ENCODE measurements at places on chromosomes 11 and 22. TPM values are rescaled to one million over a fixed set of nuclear protein-coding genes. Genes with fewer than 3 reads are reported as not detected.

- H3K36me3 ChIP-seq, result peaks cover 18% of the 10 kb centered on the region
- H3K27ac ChIP-seq, result peak overlapping the region; percentile 74
- H3K4me3 ChIP-seq, result no peak overlapping the region
Observed at GRCh38 chr22:29503811-29504372, 23.9 kb downstream of the NEFH start.

Gene KRTAP5-4
- not detected for total RNA-seq

Gene ACTN3
- total RNA-seq, result 189 TPM

DNA sequence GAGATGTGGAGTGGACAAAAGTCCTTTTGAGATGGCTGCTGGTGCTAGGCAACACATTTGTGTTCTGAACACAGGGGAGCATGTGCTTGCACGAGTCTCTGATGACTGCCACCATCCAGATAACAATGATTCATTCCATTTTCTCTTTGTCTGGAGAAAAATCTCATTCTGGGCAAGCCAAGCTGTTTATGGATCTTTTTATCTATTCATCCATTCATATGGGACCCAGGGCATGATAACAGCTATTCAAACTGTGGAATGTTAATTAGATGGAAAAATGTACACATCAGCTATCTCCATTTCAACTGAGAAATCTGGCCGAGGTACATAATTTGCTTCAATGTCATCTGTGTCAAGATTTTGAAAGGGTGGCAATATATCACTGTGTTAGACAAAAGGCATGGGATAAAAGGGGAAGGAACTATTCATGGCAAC lies 117.5 kb upstream of the ZBED5 start:
- no peak for DNase-seq
- H3K4me1 ChIP-seq, result no peaks in the 10 kb centered on the region
- no peaks in the 10 kb centered on the region for H3K27me3 ChIP-seq
- H3K36me3 ChIP-seq, result no peaks in the 10 kb centered on the region

DNA sequence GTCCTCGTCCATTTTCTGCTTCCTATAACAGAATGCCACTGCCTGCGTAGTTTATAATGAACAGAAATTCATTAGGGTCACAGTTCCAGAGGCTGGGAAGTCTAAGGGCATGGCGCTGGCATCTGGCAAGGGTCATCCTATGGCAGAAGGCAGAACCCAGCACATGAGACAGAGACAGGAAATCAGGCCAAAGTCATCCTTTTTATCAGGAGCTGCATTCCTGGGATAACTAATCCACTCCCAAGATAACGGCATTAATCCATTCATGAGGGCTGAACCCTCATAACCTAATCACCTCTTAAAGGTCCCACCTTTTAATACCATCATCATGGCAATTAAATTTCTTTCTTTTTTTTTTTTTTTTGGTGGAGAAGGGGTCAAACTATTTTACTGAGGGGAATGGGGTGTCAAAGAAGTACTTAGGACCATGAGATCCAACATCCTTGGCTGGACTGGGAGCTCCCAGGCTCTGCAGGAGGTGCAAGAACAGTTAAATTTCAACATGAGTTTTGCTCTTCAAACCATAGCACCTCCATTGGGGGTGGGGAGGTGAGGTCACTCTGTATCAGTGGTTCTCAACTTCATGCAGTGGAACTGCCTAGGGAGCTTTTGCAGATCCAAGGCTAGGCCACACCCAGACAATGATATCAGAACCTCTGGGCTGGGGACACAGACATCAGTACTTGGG lies 4.4 kb downstream of the TMEM109 start:
- H3K4me1 ChIP-seq, result peaks cover 2% of the 10 kb centered on the region
- peaks cover 20% of the 10 kb centered on the region for H3K36me3 ChIP-seq
- H3K4me3 ChIP-seq, result no peak overlapping the region
- no peaks in the 10 kb centered on the region for H3K27me3 ChIP-seq
- H3K27ac ChIP-seq, result no peak overlapping the region
- no peak for DNase-seq

- no peaks in the 10 kb centered on the region for H3K4me1 ChIP-seq
- H3K27me3 ChIP-seq, result no peaks in the 10 kb centered on the region
- no peaks in the 10 kb centered on the region for H3K36me3 ChIP-seq
Observed at GRCh38 chr11:128201009-128201408, 386.3 kb downstream of the ETS1 start.

DNA sequence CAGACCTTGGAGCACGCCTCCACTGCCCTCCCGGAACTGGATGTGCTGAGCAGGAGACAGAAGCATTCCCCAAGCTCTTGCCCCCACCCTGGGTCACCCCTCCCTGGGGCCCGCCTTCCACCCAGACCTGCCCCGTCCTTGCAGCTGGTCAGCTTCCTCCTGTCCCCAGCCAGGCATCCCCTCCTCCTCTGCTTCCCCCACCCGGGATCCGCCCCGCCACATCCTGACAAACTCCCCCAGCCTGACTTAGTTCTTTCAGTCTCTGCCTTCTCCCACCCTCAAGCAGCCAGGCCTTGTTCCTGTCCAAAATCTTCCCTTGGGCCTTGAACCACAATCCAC lies 1.1 kb upstream of the PLXNB2 start:
- H3K27ac ChIP-seq, result peak overlapping the region; percentile 83
- H3K36me3 ChIP-seq, result no peaks in the 10 kb centered on the region
- DNase-seq, result no peak
- H3K4me1 ChIP-seq, result peaks cover 36% of the 10 kb centered on the region

GRCh38 chr11:83970061-83970671 lies 684.0 kb upstream of the CCDC90B start:
- no peak overlapping the region for H3K4me3 ChIP-seq
- DNase-seq, result no peak

DNA sequence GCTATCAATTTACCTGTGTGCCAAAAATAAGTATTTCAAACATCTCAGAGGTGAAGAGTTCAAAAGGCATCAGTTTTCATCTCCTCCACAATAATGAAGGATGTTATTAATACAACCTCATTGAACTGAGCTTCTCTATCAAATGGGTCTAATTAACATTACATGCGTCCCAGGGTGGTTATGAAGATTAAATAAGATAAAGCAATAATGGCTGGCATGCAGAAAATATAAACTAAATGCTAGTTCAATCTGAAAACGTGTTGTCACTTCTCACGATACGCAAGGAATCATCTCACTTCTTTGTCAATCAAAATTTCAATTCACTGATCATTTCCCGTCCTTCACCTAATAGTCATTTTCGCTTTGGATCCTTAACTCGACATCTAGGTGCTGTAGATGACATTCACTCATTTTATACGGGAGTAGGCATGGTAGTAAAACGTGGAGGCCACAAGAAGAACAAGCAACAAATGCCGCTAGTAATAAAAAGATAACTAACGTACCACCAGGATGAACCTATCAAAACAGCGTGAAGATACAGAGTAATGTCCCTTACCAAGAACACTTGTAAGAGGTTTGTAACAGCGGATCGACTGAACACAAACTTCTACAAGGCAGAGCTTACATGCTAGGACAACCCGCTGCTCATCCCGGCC lies 918 bp downstream of the CHORDC1 start:
- peak overlapping the region; percentile 70 for H3K4me3 ChIP-seq
- H3K4me1 ChIP-seq, result peaks cover 23% of the 10 kb centered on the region
- DNase-seq, result no peak
- H3K36me3 ChIP-seq, result no peaks in the 10 kb centered on the region

DNA sequence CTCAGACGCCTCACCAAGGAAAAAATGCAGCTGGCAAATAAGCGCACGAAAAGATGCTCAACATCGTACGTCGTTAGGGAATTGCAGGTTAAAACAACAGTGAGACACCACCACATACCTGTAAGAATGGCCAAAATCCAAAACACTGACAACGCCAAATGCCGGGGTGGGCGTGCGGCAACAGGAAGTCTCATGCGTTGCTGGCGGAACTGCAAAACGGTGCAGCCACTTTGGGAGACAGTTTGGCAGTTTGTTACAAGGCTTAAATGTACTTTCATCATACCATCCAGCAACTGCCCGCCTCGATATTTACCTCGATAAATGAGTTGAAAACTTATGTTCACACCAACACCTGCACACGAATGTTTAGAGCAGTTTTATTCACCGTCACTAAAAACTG lies 7.5 kb upstream of the CTSD start:
- H3K27me3 ChIP-seq, result no peaks in the 10 kb centered on the region
- H3K4me3 ChIP-seq, result no peak overlapping the region
- no peaks in the 10 kb centered on the region for H3K36me3 ChIP-seq

Gene SORL1
- total RNA-seq, result 18.2 TPM

DNA sequence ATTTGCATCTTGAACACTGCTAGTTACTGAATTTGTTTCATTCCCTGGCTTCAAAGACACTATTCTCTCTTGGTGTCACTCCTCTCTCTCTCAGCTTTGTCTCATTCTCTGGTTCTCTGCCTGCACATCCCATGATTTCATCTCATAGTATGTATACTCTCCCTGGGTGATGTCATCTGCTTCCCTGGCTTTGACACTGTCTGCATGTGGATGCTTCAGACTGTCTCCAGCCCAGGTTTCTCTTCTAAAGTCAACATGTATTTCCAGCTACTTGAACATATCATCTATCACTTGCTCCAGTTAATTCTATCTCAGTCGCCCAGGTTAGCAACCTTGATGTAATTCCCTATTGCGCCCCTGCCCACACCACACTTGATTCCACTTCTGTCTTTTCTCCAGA lies 9.3 kb upstream of the ACAT1 start:
- no peak for DNase-seq
- no peaks in the 10 kb centered on the region for H3K4me1 ChIP-seq
- no peak overlapping the region for H3K4me3 ChIP-seq
- H3K36me3 ChIP-seq, result peaks cover 2% of the 10 kb centered on the region

- no peaks in the 10 kb centered on the region for H3K27me3 ChIP-seq
- no peaks in the 10 kb centered on the region for H3K36me3 ChIP-seq
- no peaks in the 10 kb centered on the region for H3K4me1 ChIP-seq
- no peak overlapping the region for H3K27ac ChIP-seq
- no peak for DNase-seq
- no peak overlapping the region for H3K4me3 ChIP-seq
Observed at GRCh38 chr11:32072872-32073643, 17.8 kb upstream of the RCN1 start.

DNA sequence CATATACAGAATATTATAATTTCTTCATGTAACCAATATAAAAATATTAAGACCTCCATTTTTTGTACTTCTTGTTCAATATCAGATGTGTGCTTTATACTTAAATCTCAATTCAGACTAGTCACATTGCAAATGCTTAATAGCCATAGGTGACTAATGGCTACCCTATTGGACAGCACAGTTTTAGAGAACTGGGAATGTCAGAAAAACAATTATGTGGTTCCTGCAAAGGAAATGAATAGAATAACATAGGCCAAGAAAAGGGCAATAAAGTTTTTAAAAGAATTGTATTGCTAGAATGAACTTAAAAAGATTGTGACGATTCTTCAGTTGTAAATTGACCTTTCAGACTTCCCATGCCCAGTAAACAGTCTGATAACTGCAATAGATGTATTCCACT lies 843.0 kb downstream of the METTL15 start:
- H3K36me3 ChIP-seq, result no peaks in the 10 kb centered on the region
- no peak for DNase-seq
- H3K27me3 ChIP-seq, result no peaks in the 10 kb centered on the region
- no peaks in the 10 kb centered on the region for H3K4me1 ChIP-seq

- H3K27me3 ChIP-seq, result peaks cover 92% of the 10 kb centered on the region
- no peak overlapping the region for H3K27ac ChIP-seq
- no peaks in the 10 kb centered on the region for H3K4me1 ChIP-seq
- H3K4me3 ChIP-seq, result no peak overlapping the region
Observed at GRCh38 chr22:45644714-45645113, 26.9 kb upstream of the ATXN10 start.

DNA sequence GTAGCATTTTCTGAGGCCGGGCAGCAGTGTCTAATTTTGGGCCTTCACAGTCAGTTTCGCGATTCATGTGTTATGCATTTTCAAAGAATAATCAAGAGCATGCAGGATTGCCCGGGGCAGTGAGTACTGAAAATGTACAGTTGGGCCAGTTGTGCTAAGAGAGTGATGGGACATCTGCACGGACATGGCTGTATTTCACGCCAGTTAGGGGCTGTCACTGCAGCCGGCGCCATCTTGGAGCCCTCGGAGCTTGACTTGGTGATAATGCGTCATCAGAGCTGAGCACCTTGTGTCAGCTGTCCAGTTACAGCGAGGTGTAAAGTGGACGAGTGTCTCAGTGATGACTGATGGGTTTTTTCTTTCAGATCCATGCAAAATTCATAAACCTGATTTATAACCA lies 188.9 kb downstream of the TBC1D22A start:
- no peak for DNase-seq
- H3K4me1 ChIP-seq, result no peaks in the 10 kb centered on the region
- H3K36me3 ChIP-seq, result no peaks in the 10 kb centered on the region
- H3K4me3 ChIP-seq, result no peak overlapping the region

- no peak overlapping the region for H3K4me3 ChIP-seq
- no peak for DNase-seq
- H3K36me3 ChIP-seq, result no peaks in the 10 kb centered on the region
- H3K27ac ChIP-seq, result peak overlapping the region; percentile 82
Observed at GRCh38 chr11:46075928-46076327, 45.3 kb downstream of the PHF21A start.

DNA sequence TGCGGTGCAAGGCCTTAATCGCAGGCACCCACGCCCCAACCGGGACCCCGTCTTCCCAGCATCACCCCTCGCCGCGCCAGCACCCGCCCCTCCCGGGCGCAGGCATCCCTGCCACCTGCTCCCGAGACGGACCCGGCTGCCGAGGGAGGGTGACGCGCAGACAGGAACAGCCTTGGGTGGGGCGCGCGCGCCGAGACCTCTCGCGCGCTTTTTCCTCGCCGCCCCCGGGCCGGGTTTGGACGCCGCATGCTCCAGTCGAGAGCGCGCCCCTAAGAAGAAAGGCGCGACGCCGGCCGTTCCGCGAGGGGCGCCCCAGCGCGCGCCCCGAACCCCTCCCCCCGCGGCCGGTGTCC lies 504 bp downstream of the CFL1 start:
- H3K4me1 ChIP-seq, result peaks cover 7% of the 10 kb centered on the region
- peak overlapping the region; percentile 99 for H3K27ac ChIP-seq
- H3K27me3 ChIP-seq, result no peaks in the 10 kb centered on the region
- H3K36me3 ChIP-seq, result peaks cover 37% of the 10 kb centered on the region
- peak overlapping the region; percentile 76 for H3K4me3 ChIP-seq

GRCh38 chr22:28950617-28951411 lies 67.4 kb downstream of the ZNRF3 start:
- H3K27me3 ChIP-seq, result no peaks in the 10 kb centered on the region
- H3K36me3 ChIP-seq, result no peaks in the 10 kb centered on the region
- H3K27ac ChIP-seq, result peak overlapping the region; percentile 66
- DNase-seq, result no peak
- peaks cover 34% of the 10 kb centered on the region for H3K4me1 ChIP-seq
- H3K4me3 ChIP-seq, result no peak overlapping the region

- no peak overlapping the region for H3K27ac ChIP-seq
- H3K36me3 ChIP-seq, result no peaks in the 10 kb centered on the region
- no peak for DNase-seq
- no peaks in the 10 kb centered on the region for H3K4me1 ChIP-seq
- no peaks in the 10 kb centered on the region for H3K27me3 ChIP-seq
Observed at GRCh38 chr11:78533399-78533798, 41.3 kb downstream of the NARS2 start.

GRCh38 chr11:102251423-102251822 lies 65.9 kb upstream of the BIRC3 start:
- H3K36me3 ChIP-seq, result no peaks in the 10 kb centered on the region
- no peak for DNase-seq
- peaks cover 7% of the 10 kb centered on the region for H3K4me1 ChIP-seq
- H3K27ac ChIP-seq, result no peak overlapping the region
- no peak overlapping the region for H3K4me3 ChIP-seq

GRCh38 chr22:49574205-49574880 lies 253.3 kb downstream of the BRD1 start:
- no peaks in the 10 kb centered on the region for H3K36me3 ChIP-seq
- no peak for DNase-seq
- H3K4me3 ChIP-seq, result no peak overlapping the region
- H3K27ac ChIP-seq, result no peak overlapping the region
- H3K27me3 ChIP-seq, result no peaks in the 10 kb centered on the region

- no peak for DNase-seq
- H3K36me3 ChIP-seq, result no peaks in the 10 kb centered on the region
- no peaks in the 10 kb centered on the region for H3K4me1 ChIP-seq
Observed at GRCh38 chr11:33634291-33634834, 66.3 kb downstream of the C11orf91 start.

Gene IGLL1
- total RNA-seq, result not detected

Gene ATXN10
- total RNA-seq, result 67.3 TPM

All from cardiac muscle cell (in vitro differentiated cells and primary cell).